Dorsolateral prefrontal cortex (tissue), 122 donors: ENCODE measurements at places on chromosomes 12 and 14.

- DNase-seq: no peak
Measured at GRCh38 chr12:128079446-128079845, 187.5 kb upstream of the TMEM132C start.

GRCh38 chr12:20268771-20269170, 99.6 kb upstream of the PDE3A start:
- no peak for DNase-seq

DNA sequence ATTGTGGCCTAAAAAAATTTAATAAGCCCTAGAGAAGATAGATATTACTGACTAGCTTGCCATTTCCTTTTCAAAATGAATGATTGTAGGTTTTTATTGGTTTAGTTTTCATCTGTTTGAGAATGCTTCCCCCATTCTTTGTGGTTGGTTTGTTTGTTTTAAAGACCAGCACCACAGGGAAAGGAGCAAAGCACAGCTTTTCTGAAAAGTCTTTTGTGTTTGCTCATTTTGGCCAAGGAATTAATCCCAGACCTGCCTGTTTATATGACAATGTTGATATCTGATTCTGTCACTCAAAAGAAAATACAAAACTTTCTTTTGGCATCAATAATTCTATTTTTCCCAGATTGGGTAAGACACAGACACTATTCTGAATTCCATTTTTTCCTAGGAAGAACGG, 312.5 kb upstream of the FLRT2 start:
- no peak for DNase-seq

GRCh38 chr14:66383771-66384170, 102.4 kb upstream of the CCDC196 start:
- no peak for DNase-seq

GRCh38 chr12:14514154-14514842, 53.4 kb downstream of the PLBD1 start:
- no peak for DNase-seq
